ENCODE measurements at places on chromosomes 3 and 15.

DNA sequence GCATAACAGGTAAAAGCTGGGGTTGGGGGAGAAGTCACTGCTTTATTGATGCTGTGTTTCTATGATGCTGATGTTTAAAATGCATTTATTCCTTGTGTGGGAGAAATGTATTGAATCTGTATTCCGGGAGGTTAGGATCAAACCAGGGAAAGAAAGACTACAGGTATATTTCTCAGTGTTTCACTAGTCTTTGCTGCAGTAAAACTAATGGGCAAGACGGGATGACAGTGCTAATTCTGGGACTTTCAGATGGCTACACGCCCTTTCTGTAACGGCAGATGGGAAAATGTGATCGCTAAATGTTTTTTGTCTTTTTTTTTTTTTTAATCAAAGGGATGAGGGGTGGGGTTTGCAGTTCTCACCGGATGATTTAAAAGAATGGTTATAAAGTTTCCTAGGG, 393 bp downstream of the CNTN6 start:
- no peak for DNase-seq

DNA sequence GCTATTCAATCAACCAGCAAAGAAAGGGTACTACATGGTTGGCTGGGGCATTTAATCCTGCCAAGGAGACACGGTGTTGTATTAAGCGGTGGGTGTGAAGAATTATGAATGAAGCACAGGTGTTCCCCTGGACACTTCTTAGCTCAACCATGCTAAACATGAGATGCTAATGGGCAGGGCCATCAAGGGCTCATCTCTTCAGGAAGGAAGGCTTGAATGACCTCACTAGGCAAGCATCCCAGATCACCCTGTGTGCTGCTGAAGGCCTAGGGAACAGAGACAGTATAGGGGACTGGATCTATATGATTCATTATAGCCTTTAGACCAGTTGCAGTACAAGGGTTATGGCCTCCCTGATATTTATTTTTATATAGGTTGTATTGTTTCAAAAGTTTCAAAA, 221.3 kb upstream of the SLCO3A1 start:
- DNase-seq, result no peak

GRCh38 chr15:20295238-20295811, 246.3 kb downstream of the GOLGA6L6 start:
- no peak for DNase-seq

DNA sequence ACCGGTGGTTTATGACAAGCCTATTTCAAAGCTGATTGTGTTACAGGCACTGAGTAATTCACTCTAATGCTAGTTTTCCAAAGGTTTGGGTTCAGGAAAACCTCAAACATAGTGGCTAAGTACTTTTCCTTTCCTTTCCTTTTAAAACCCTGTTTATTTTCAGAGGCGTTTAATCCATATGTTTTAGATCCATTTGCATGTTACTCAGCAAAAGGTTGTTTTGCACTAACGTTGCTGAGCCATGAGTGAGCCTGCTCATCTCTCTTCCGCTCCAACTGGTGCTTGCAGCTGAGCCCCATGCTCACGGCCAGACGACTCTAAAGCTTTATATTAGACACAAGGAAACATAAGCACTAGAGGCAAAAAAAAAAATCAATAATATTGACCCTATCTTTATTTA, 9.4 kb downstream of the CEMIP start:
- no peak for DNase-seq

DNA sequence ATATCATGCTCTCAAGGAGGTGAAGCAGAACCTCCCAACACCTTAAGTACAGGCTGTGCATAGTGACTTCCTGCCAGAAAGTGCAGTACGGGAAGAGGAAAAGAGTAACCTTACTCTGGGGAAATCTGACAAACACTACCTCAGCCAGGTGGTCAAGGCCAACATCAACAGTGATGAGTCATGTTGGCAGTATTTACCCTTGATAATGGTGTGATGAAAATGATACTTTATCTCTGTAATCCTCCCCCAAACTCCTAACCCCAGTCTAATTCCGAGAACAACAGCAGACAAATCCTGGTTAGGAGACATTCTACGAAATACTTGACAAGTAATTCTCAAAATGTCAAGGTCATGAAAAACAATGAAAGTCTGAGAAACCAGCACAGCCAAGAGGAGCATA, 26.5 kb downstream of the ANKDD1A start:
- peak; percentile 10 for DNase-seq

GRCh38 chr15:81196576-81197254, at the start of gene IL16:
IL16 (plus strand) TSS chr15:81196879; CDS start chr15:81225400, 28,521 bp downstream.
- no peak for DNase-seq

DNA sequence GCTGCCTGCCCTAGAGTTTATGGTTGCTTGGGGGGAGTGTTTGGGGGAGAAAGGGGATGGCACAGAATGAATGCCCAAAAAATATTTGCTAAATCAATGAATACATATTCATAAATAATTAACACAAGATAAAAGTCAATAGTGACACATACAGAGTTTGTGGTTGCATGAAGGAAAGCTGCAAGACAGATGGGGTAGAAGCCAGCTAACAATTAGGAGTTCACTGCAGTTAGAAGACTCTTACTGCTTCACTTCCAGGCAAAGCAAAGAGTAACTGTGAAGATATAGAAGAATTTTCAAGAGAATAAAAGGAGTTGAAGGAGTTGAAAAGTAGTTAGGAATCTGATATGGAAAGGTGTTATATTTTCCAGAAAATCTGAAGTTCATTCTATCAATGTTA, 72.4 kb downstream of the ZNF280D start:
- DNase-seq, result no peak

DNA sequence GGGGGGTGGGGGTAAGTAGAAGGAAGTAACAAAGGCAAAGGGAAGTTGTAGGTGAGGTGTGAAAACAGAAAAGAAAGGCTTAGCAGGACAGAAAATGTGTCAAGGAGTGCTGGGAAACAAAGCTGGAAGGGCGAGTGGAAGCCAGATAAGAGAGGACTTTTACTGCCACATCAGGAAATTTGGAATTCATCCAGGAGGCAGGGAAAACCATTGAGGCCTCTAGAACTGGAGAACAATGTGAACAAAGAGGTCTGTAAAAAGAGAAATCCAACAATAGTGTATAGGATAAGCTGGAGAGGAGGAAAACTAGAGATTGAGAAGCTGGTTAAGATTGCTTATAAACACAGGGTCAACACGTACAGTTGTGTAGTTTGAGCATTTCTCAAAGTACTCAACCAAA, 116.6 kb downstream of the NTRK3 start:
- DNase-seq, result no peak

GRCh38 chr3:16482194-16482769, 31.2 kb downstream of the RFTN1 start:
- no peak for DNase-seq

DNA sequence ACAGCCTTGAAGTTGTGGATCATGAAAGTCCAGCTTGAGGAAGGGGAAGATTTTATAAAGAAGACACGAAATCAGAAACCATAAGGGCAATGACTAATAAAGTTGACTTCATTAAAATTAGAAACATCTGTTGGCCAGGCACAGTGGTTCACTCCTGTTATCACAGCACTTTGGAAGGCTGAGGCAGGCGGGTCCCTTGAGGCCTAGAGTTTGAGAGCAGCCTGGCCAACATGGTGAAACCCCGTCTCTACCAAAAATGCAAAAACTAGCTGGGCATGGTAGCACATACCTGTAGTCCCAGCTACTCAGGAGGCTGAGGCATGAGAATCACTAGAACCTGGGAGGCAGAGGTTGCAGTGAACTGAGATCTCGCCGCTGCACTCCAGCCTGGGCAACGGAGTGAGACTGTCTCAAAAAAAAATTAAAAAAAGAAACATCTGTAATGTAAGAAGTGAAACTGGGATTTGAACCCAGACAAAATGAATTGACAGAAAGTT, 7.9 kb upstream of the UBXN7 start:
- no peak for DNase-seq
